Glutamatergic neuron (in vitro differentiated cells): ENCODE measurements at places on chromosomes 1 and 21. TPM values are rescaled to one million over a fixed set of nuclear protein-coding genes. Genes with fewer than 3 reads are reported as not detected.
A peak's percentile ranks its signal among the peaks of the same experiment; 100 is the strongest.

Gene APOBEC4
- total RNA-seq: not detected

Gene ZBTB37
- 11.7 TPM for total RNA-seq

Gene DMBX1
- not detected for total RNA-seq

Gene NPR1
- total RNA-seq: not detected

Gene OLFML3
- total RNA-seq: 2.9 TPM

Gene OR2M3
- total RNA-seq: not detected

Gene PLXNA2
- total RNA-seq: 66.0 TPM

Gene SERINC2
- total RNA-seq: 36.4 TPM

GRCh38 chr1:192831706-192832355, 23.0 kb downstream of the RGS2 start:
- no peak for DNase-seq

- DNase-seq: no peak
Observed at GRCh38 chr1:153669606-153670005, 1.2 kb downstream of the ILF2 start.

DNA sequence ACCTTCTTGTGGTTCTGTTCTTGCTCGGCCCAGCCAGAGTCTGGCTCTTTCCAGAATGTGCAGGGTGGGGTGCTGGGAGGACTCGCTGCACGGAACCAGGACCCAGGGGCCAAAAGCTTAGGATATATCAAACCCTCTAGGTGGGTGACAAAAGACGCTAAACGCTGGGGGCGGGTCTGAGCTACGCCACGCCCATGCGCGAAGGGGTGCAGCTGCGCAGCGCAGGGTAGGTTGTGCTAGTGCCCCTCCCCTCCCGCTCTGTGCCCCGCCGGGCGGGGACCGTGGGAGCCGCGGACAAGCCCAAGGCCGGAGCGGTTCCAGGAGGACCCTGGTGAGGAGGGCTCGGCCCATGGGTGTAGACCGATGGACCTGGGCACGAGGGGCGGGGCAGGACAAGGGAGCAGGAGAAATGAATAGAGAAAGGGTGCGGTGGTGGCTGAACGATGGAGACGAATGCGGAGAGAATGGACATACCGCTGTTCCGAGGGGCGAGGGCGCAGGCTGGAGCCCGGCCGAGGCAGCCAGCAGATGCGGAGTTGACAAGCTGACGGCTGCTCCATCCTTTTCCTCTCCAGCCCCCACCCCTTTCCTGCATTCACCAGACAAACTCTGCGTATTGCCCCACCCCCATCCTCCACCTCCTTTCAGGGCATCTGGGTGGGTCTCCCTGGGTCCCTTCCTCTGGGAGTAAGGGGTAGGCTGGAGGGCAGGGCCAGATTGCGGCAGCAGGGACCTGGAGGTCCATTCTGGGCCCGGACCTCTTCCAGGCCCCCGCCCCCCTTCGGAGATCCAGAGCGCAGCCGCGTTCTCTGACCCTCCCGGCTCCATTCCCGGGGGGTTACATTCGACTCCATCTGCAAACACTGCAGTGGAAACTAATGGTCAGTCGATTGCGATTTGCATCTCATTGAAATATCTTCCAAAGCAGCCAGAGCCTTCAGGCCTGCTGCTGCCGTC, at the start of gene RUSC1:
TSS of gene RUSC1 (plus strand) at position 234 of the 957 bp plus-strand sequence. CDS start 880 bp downstream, outside the sequence.
- DNase-seq: peak; percentile 96

- peak; percentile 19 for DNase-seq
Observed at GRCh38 chr1:228374711-228375577, 31.7 kb downstream of the TRIM11 start.

- DNase-seq: peak; percentile 38
Observed at GRCh38 chr1:201346337-201346939, 31.0 kb downstream of the TNNT2 start.

GRCh38 chr1:53622531-53622930, 116.4 kb downstream of the GLIS1 start:
- no peak for DNase-seq

GRCh38 chr1:227785805-227786671, 29.4 kb upstream of the PRSS38 start:
- no peak for DNase-seq

GRCh38 chr1:210654176-210654981, 325.7 kb downstream of the HHAT start:
- no peak for DNase-seq

DNA sequence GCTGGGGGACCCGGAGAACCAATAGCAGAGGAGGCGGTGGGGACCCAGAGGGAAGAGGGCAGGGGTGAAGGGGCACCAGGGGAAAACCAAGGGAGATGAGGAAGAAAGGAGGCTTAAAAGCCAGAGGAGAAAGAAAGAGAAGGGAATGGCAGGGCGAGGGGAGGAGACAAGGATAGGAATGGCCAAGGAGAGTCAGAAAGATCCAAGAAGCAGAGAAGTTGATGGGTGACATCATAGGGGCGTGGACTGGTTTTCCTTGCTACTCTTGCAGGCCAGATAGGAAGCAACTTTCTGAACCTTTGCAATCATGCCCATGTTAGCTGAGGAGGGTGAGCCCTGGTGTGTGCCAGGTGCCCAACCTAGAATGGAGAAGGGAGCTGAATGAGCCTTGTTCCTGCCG, 5.4 kb downstream of the NPR1 start:
- DNase-seq: no peak

DNA sequence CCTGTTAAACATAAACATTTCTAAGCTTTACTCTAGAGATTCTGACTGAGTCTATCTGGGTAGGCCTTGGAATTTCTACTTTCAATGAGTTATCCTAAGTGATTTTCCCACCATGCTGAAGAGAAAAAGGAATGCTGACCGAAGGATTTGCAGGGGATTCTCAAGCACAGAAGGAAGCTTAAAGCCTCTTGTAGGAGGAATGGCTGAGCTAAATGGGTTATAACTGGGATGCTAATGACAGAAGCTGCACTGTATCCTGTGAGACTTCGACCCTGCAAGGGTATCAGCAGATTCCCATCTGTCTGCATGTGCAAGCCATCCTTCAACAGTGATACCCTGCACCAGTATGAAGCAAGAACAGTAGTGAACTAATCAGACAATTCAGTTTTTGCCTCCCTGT, 35.4 kb downstream of the SLC35D1 start:
- peak; percentile 17 for DNase-seq

DNA sequence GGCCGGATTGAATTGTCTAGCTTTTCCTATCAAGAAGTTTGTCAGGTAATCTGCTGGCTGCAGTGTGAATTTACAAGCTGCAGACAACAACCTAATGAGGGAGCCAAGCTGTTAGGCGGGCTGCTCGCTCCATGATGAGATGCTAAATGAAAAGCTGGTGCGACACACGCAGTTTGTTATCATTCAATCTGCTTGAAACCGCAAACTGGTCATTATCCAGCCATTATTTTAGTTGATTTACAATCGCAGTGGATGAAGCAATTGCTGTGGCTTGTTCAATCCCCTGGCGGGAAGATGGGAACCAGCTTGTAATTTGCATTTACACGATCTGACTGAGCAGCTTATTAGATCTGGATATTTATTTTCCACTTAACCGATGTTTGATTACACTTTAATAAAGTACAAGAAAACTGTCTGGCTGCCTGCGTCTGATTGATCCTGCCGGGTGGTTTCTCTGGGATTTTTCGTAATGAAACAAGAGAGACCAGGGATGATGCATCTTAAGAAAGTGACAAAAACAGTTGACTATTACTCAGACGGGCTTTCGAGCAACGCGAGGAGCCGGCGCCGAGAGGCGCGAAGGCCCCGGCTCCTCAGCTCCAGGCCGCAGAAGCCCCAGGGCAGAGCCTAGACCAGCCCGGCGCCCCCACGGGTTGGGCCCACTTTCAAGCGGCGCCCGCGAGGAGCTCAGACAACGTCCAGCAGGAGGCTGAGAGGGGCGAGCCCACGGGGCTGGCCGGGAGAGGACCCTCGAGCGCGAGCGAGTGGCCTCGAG, 118.0 kb upstream of the BARHL2 start:
- DNase-seq: peak; percentile 33

DNA sequence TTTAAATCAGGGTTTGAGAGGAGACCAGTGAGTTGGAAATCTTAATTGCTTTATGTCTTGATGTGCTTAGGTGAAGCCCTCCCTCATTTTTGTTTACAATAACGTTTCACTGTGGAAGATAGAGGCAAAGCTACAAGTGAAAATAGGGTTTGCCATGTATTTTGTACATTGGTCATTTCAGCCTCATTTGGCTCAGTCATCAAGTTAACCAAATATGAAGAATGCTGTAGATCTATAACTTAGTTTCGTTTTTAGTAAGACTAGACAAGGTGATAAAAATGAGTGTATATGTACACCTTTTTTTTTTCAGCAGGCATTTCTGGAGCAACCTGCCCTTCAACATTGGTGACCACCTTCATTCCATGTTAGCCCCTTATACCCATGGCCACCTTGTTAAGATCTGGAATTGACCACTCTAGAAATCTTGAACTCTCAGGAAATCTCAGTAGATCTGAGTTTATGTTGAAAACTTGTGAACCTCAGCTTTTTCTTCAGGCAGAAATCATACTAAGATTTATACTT, 2.9 kb downstream of the NFYC start:
- DNase-seq: no peak

GRCh38 chr1:77281491-77282186, at the start of gene AK5:
TSS of gene AK5 (plus strand) at chr1:77282019. CDS start at chr1:77282314, 295 bp downstream.
- peak; percentile 73 for DNase-seq

GRCh38 chr1:109252893-109253802, 3.8 kb downstream of the CELSR2 start:
- peak; percentile 45 for DNase-seq

DNA sequence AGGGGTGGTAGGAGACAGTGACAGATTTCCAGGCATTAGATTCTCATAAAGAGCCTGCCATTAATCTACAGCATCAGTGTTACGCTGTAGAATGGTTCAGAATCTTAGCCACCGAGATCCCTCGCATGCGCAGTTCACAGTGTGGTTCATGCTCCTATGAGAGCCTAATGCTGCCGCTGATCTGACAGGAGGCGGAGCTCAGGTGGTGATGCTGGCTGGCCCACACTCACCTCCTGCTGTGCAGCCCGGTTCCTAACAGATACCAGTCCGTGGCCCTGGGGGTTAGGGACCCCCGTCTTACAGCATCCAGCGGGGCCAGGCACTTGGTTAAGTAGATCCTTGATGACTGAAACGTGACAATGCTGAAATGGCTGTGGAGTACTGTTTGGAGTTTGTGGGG, 163.6 kb upstream of the C1orf21 start:
- DNase-seq: no peak

DNA sequence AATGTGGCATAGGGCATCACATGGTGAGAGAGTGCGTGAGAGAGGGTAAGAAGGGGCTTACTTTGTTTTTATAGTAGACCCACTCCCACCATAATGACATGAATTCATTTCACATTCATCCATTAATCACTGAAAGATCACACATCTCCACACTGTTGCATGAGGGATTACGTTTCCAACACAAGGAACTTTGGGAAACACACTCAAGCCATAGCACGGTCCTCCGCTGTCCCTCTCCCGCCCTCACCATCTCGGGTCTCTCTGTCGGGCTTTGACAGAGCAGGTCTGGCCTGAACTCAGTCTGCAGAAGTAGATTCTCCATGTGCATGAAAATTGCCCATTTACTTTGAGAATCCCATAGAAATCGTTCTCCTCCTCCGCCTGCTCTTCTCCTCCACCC, 312.2 kb downstream of the MATN1 start:
- no peak for DNase-seq

DNA sequence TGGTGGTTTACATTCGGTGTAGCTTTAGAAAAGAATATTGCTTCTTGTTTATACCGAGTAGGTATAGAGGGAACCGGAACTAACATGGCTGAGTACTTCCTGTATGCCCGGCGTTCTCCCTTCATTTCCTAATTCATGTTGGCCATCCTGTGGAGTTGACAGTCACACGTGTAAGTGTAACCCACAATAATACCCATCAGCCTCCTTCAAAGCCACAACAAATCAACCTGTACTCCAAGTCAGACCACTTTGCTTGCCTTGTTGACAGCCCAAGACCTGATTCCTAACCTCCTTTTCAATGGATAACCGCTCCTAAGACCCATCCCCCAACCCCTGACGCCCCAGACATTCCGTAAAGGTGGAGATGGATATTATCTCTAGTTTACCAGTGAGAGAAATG, 42.1 kb downstream of the UBE2U start:
- DNase-seq: no peak

DNA sequence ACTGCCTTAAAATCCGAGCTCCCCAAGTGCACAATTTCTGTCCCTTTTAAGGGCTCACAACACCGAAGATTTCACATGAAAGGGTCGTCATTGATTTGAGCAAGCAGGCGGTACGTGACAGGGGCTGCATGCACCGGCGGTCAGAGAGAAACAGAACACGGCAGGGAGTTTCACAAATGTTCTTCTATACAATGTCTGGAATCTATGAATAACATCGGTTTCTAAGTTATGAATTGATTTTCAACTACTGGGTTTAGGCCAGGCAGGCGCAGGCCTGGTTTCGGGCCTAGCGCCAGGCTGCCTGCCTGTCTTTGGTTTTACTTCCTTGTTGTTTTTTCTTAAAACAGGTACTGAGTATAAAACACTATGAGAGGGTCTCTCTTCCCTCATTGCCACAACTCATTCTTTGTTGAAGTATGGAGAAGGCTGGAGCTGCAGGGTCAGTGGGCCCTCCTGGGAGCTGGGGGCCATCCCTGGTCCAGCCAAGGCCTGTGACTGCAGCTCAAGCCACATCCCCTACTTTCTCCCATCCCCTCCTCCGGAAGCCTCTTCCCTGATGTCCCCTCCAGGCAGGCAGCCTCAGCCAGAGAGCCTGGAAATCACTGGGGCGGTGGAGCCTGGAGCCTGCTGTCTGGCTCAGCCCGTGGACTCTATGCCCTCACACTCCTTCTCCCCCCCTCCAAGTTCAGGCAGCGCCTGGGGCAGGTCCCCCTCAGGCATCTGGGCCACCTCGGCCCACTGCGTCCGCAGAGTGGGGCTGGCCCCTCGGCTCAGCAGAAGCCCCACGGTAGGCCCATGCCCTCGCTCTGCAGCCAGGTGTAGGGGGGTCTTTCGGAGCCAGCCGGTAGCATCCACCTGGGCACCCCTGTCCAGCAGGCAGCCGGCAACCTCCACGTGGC, 2.4 kb downstream of the ANKRD65 start:
- DNase-seq: no peak

GRCh38 chr21:45019076-45019886, 55.1 kb upstream of the ADARB1 start:
- no peak for DNase-seq

DNA sequence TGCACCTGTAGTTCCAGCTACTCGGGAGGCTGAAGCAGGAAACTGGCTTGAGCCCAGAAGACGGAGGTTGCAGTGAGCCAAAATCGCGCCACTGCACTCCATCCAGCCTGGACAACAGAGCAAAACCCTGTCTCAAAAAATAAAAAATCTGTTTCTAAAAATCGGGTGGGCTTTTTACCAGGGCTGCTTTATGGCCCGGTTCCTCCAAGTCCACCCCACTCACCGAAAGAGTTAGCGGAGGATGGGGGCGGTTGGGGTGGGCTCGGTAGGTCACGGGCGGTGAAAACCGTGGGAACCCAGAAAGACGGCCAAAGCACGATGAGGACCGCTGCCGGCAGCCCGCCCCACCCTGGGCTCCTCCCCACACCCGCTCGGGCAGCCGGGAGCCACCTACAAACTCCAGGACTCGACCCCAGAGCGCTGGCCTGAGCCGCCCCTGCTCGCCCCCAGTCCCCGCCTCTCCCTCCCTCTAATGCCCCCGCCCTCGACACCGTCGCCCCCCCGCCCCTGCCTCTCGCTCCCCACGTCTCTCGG, 846 bp upstream of the PER3 start:
- DNase-seq: peak; percentile 76

GRCh38 chr1:183194527-183195141, 8.6 kb downstream of the LAMC2 start:
- DNase-seq: no peak

GRCh38 chr1:230809256-230809990, 58.9 kb downstream of the C1orf198 start:
- no peak for DNase-seq
